ENCODE measurements at places on chromosomes 5 and 9.

GRCh38 chr5:72612810-72613209 is 105.6 kb upstream of the ZNF366 start:
- DNase-seq, result no peak
- no peaks in the 10 kb centered on the region for H3K4me1 ChIP-seq
- no peak overlapping the region for H3K4me3 ChIP-seq
- H3K27me3 ChIP-seq, result no peaks in the 10 kb centered on the region
- no peaks in the 10 kb centered on the region for H3K36me3 ChIP-seq
- no peak overlapping the region for H3K27ac ChIP-seq

DNA sequence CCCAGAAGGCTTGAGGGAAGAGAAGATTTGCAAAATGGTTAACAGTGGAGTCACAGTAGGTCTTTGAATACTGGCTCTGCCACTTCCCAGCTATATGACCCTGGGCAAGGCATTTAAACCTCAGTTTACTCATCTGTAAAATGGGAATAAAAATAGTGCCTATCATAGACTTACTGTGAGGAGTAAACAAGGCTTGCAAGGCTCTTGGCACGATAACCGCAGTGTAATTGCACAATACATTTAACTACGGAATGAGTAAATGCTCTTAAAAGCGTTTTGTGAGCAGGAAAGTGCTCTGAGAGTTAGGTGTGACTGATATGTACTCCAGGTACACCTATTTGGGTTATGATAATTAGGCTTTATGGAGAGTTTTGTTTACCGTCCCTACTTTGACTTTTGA is 8.4 kb downstream of the SLC36A3 start:
- no peak overlapping the region for H3K4me3 ChIP-seq
- DNase-seq, result no peak
- no peaks in the 10 kb centered on the region for H3K27me3 ChIP-seq
- H3K36me3 ChIP-seq, result no peaks in the 10 kb centered on the region
- no peak overlapping the region for H3K27ac ChIP-seq

DNA sequence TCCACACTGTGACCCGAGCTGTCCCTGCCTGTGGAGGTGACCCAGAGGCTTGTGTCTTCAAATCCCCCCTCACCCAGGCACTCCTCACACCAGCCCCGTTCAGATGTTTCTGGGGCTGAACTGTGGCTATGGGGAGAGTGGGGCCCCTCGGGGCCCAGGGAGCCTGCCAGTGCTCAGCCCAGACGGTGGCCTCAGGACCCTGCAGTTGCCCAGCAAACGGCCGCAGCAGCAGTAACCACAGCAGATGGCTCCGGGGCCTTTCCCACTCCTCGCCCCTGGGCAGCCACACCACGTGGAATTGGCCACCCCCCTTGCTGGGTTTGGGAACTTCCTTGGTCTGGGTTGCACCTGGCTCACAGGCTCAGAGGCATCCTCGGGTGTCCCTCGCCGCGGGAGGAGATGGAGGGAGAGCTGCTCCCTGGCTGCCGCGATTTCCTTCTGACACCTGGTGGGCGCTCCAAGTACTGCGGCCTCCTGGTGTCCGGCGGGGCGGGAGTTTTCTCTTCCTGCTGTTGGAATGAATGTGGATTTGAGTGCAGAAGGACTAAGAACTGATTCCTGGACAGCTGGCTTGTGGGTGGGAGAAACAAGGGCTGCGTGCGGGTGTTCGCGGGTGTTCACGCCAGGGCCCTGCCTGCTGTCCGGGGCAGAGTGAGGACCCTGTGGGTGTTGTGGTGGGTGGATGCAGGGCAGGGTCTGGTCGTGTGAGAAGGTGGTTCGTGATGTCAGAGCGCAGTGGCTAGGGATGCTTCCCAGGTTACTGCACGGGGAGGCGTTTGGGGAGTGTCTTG is 97.5 kb downstream of the COL5A1 start:
- H3K27me3 ChIP-seq, result peaks cover 2% of the 10 kb centered on the region
- no peak overlapping the region for H3K27ac ChIP-seq
- no peak overlapping the region for H3K4me3 ChIP-seq
- no peaks in the 10 kb centered on the region for H3K4me1 ChIP-seq
- DNase-seq, result peak; percentile 76

GRCh38 chr5:141521244-141521781 is 32.4 kb downstream of the PCDHGC5 start:
- DNase-seq, result no peak
- peaks cover 15% of the 10 kb centered on the region for H3K4me1 ChIP-seq
- peak overlapping the region; percentile 32 for H3K27ac ChIP-seq
- H3K36me3 ChIP-seq, result peaks cover 14% of the 10 kb centered on the region

GRCh38 chr9:81031422-81032029 is 657.8 kb downstream of the TLE1 start:
- no peak overlapping the region for H3K4me3 ChIP-seq
- no peaks in the 10 kb centered on the region for H3K4me1 ChIP-seq
- H3K27ac ChIP-seq, result no peak overlapping the region
- H3K36me3 ChIP-seq, result no peaks in the 10 kb centered on the region

DNA sequence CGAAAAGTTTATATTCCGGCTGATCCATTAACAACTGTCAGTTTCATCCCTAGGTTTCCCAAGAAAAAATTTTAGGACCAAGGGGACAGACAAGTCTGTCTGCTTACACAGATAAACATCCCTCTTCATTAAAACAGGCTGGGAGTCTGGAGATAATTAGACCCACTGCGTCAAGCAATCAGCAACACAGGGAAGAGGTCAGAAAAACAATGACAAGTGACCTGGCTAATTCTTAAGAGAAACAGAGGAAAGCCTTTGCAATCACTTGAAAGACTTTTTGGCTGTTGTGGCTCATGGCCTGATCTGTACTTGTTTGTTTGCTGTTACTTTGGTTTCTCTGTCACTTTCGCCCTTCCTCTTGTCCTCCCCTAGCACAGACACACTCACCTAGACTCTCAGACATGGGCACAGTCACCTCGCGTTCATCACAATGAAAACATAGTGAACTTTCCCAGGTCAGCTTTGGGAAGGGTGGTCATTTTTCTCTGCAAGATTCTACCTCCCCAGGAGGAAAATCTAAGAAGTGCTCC is 2.9 kb upstream of the CCDC192 start:
- no peak for DNase-seq
- no peaks in the 10 kb centered on the region for H3K4me1 ChIP-seq
- H3K27me3 ChIP-seq, result peaks cover 1% of the 10 kb centered on the region
- no peaks in the 10 kb centered on the region for H3K36me3 ChIP-seq
- no peak overlapping the region for H3K27ac ChIP-seq

- no peaks in the 10 kb centered on the region for H3K27me3 ChIP-seq
- H3K27ac ChIP-seq, result no peak overlapping the region
- DNase-seq, result no peak
- H3K4me1 ChIP-seq, result no peaks in the 10 kb centered on the region
- H3K36me3 ChIP-seq, result no peaks in the 10 kb centered on the region
These were observed 293.5 kb downstream of the EFNA5 start for GRCh38 chr5:107377277-107377609.

GRCh38 chr5:133985540-133986180 is 17.2 kb upstream of the C5orf15 start:
- no peak overlapping the region for H3K4me3 ChIP-seq
- no peaks in the 10 kb centered on the region for H3K27me3 ChIP-seq
- no peak for DNase-seq
- no peaks in the 10 kb centered on the region for H3K4me1 ChIP-seq

- no peak overlapping the region for H3K4me3 ChIP-seq
- H3K36me3 ChIP-seq, result no peaks in the 10 kb centered on the region
- H3K27me3 ChIP-seq, result no peaks in the 10 kb centered on the region
- DNase-seq, result no peak
These were observed 55.5 kb downstream of the GARNL3 start for GRCh38 chr9:127320115-127320378.

DNA sequence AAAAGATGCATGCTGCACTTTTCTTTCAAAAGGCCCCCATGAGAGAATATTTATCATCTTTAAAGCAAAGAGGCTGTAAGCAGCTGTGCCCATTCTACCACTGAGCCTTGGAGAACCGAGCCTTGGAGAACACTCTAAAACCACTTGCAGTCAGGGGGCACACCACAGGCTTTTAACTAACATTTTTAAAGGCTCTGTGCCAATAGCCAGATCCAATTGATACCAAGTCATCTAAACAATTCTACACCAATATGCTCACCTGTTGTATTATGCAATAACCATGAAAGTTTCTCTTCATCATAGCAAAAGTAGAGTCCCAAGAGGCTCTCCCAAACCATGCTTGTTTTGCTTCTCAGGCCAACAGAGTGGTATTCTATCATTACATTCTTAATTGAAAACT is 1090.5 kb upstream of the SEMA6A start:
- no peaks in the 10 kb centered on the region for H3K4me1 ChIP-seq
- no peak overlapping the region for H3K4me3 ChIP-seq
- no peak for DNase-seq
- H3K36me3 ChIP-seq, result no peaks in the 10 kb centered on the region
- H3K27me3 ChIP-seq, result no peaks in the 10 kb centered on the region

DNA sequence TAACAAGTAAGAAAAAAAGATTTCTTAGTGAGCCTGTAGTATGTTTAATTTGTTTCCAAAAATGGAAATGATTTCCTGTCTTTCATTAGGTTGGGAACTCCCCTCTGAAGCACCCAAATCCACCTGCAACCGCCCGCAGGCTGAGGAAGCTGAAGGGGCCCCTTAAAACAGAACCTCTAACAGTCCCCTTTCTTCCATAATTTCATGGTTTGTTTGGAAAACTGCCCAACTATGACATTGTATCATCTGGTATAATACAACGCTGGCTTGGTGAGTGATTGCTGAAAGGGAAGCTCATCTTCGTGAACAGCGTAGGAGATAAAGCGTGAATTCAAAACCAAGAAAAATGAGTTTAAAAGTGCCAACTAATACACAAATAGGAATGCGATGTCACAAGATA is 215.5 kb downstream of the FSTL4 start:
- H3K27me3 ChIP-seq, result no peaks in the 10 kb centered on the region
- H3K4me1 ChIP-seq, result no peaks in the 10 kb centered on the region
- no peak overlapping the region for H3K4me3 ChIP-seq
- no peak overlapping the region for H3K27ac ChIP-seq

- H3K27me3 ChIP-seq, result no peaks in the 10 kb centered on the region
- no peak for DNase-seq
- H3K4me1 ChIP-seq, result no peaks in the 10 kb centered on the region
- no peaks in the 10 kb centered on the region for H3K36me3 ChIP-seq
- H3K27ac ChIP-seq, result no peak overlapping the region
- H3K4me3 ChIP-seq, result no peak overlapping the region
These were observed 203.7 kb upstream of the TUT7 start for GRCh38 chr9:86557918-86558317.

DNA sequence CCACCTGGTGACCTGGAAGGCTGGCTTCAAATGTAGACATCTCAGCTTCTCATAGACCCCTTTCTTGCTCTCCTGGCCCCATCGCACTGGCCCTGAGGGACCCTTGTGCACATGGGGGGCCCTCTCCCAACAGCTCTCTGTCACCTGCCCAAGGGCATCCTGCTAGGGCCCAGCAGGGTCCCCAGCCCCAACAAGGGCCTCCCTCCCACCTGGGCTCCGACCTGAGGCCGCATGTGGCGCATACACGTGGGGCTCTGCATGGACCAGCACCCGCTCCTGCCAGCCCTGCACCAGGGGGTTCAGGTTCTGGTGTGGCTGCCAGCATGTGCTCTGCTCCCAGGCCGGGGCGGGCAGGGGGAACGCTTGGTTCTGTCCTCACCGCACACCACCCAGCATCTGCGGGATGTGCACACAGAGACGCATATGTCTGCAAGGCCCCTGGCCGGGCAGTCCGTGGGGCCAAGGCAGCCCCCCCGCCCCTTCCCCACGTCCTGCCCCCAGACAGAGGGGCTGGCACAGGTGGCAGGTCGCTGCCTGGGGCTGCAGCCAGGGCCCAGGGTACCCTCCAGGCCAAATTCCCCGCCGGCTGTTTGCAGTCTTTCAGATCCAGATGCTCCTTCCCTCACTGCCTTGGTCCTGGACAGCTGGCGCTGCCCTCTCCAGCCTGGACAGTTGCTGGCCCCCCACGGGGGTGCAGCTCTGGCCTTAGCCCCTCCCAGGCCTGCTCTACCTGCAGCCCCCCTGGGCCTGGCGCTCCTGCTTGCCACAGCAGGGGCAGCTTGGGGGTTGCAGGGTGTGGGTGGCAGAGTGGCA is 17.9 kb upstream of the NRARP start:
- H3K27me3 ChIP-seq, result no peaks in the 10 kb centered on the region
- no peak overlapping the region for H3K4me3 ChIP-seq
- H3K27ac ChIP-seq, result no peak overlapping the region
- H3K36me3 ChIP-seq, result no peaks in the 10 kb centered on the region
- no peak for DNase-seq
- peaks cover 3% of the 10 kb centered on the region for H3K4me1 ChIP-seq

- H3K36me3 ChIP-seq, result no peaks in the 10 kb centered on the region
- peaks cover 6% of the 10 kb centered on the region for H3K4me1 ChIP-seq
- H3K27ac ChIP-seq, result no peak overlapping the region
- H3K4me3 ChIP-seq, result no peak overlapping the region
These were observed 135.1 kb downstream of the SIL1 start for GRCh38 chr5:139062910-139063663.

- peaks cover 3% of the 10 kb centered on the region for H3K27me3 ChIP-seq
- no peak overlapping the region for H3K27ac ChIP-seq
- no peaks in the 10 kb centered on the region for H3K36me3 ChIP-seq
- H3K4me1 ChIP-seq, result no peaks in the 10 kb centered on the region
- H3K4me3 ChIP-seq, result no peak overlapping the region
- DNase-seq, result no peak
These were observed 98.7 kb downstream of the ZNF462 start for GRCh38 chr9:106961623-106962022.

DNA sequence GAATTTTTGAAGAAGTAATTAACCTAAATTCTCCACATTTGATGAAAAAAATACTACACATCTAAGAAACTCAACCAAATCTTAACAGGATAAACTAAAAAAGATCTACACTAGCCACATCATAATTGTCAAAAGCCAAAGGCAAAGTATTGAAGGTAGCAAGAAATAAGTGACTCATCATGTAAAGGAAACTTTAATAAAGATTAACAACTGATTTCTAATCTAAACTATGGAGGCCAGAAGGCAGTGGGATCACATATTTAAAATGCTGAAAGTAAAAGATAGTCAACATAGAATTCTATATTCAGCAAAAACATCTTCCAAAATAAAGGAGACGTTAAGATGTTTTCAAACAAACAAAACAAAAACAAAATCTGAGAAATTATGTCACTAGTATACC is 2002.9 kb downstream of the MAT2B start:
- H3K4me3 ChIP-seq, result no peak overlapping the region
- DNase-seq, result no peak
- H3K4me1 ChIP-seq, result no peaks in the 10 kb centered on the region

GRCh38 chr5:60797482-60798153 is 46.5 kb downstream of the ELOVL7 start:
- H3K36me3 ChIP-seq, result no peaks in the 10 kb centered on the region
- H3K27me3 ChIP-seq, result no peaks in the 10 kb centered on the region
- DNase-seq, result no peak
